RWPE1 (cell line): ENCODE measurements at places on chromosomes 1 and 21.

GRCh38 chr21:26167593-26167992 is 3.0 kb downstream of the APP start:
- DNase-seq: no peak

DNA sequence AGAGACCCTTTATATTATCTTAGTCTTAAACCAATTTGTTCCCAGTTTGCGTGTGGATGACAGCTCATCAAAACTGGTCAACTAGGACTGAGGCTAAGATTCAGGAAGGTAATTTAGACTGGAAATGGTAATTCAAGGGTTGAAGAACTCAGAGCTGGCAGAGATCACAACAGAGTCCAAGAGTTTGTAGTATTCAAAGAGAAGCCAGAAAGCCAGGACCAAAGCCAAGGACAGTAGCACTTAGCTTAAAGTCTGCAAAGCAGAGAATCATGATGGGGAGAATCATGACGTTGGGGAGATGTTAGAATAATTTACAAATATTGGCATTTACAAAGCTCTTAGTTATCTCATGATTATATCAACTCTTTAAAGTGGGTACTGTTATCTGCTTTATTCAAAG is 32.6 kb downstream of the RNF11 start:
- no peak for DNase-seq

- no peak for DNase-seq
Observed at GRCh38 chr21:35540950-35541638, 492.0 kb upstream of the RUNX1 start.

GRCh38 chr1:44707959-44708831 is 22.8 kb downstream of the RNU5D-1 start:
- DNase-seq: no peak

GRCh38 chr1:170662561-170663403 is 1.1 kb upstream of the PRRX1 start:
- no peak for DNase-seq

- DNase-seq: no peak
Observed at GRCh38 chr21:36768496-36768895, 69.6 kb downstream of the SIM2 start.

DNA sequence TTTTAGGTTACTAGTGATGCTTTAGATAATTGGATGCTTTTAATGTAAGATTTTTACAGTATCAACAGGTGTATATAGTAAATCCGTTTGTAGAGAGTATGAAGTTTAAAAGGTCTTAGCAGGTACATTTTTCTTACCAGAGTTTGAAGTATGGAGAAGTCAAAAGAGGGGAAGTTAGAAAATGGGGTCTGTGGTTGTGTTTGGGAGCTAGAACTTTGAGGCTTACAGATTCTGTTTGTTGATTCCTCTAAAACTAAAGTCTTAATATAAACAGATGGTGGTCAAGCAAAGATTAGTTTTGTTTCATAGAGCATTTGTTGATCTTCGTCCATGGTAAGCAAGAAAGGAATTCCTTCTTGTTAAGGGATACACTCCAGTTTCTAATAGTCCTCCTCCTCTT is 35.8 kb downstream of the CDC42 start:
- no peak for DNase-seq

GRCh38 chr1:85326851-85327250 is 50.4 kb upstream of the BCL10 start:
- no peak for DNase-seq

- DNase-seq: no peak
Observed at GRCh38 chr1:154350383-154350782, 25.1 kb downstream of the ATP8B2 start.

GRCh38 chr1:244052016-244052727 is 1.1 kb downstream of the ZBTB18 start:
- DNase-seq: no peak

- DNase-seq: peak; percentile 28
Observed at GRCh38 chr21:41952568-41953248, 1.1 kb downstream of the C2CD2 start.

DNA sequence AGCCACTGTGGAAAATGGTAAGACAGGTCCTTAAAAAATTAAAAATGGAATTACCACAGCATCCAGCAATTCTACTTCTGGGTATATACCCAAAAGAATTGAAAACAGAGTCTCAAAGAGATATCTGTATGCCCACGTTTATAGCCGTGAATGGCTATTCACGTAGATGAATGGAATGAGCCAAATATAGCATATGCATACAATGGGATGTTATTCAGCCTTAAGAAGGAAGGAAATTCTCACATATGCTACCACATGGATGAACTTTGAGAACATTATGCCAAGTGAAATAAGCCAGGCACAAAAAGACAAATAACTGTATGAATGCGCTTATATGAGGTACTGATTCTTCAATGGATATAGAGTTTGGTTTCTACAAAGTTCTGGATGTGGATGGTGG is 134.5 kb upstream of the KCNE2 start:
- DNase-seq: no peak

- DNase-seq: no peak
Observed at GRCh38 chr1:180926164-180926981, 13.7 kb downstream of the KIAA1614 start.

- DNase-seq: no peak
Observed at GRCh38 chr21:22941779-22942490, 1943.7 kb downstream of the NCAM2 start.

DNA sequence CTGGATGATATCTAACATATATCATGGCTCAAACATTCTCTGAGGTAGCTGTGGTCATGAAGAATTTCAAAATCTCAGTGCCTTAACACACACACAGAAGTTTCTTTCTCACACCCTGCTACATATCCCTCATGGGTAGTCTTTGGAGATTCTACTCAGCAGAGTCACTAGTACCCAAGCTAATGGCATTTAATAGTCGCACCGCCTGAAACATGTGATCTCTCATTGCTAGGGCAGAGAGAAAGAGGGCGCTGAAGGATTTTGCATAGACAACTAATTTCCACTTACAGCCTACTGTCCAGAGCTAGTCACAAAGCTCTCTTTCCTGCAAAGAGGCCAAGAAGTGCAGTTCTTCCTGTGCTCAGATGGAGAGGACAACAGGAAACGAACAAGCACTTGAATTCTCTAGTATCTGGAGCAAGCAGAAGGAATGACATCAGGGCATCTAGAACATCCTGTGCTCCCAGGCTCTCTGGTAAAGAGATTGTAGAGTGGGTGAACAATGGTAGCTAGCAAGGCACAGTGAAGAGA is 183.4 kb upstream of the PTBP2 start:
- DNase-seq: no peak
